ENCODE measurements at places on chromosomes 12 and 14.

GRCh38 chr12:42284876-42285275 lies 41.0 kb downstream of the ZCRB1 start:
- DNase-seq: no peak

- no peak for DNase-seq
Measured at GRCh38 chr12:59079002-59079401, 158.7 kb upstream of the LRIG3 start.

DNA sequence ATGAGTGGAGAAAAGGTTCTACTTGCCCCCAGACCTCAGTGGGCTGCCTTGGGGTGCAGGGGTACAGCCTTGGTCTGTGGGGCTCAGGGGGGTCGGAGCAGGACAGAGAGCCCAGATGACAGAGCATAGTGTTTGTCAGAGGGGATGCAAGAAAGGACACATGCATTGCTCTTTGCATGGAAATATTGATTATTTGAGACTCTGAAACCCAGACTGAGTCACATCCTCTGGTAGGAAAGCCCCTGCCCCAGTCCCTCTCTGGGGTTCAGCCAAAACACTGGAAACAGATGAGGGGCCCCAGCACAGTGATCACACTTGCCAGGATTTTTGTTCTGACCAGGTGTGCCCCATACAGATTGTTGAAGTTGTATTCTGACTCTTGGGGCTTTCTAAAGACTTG lies 1094.4 kb downstream of the BCL11B start:
- DNase-seq: no peak

GRCh38 chr14:66910311-66910840 lies 278.9 kb upstream of the GARIN2 start:
- no peak for DNase-seq

DNA sequence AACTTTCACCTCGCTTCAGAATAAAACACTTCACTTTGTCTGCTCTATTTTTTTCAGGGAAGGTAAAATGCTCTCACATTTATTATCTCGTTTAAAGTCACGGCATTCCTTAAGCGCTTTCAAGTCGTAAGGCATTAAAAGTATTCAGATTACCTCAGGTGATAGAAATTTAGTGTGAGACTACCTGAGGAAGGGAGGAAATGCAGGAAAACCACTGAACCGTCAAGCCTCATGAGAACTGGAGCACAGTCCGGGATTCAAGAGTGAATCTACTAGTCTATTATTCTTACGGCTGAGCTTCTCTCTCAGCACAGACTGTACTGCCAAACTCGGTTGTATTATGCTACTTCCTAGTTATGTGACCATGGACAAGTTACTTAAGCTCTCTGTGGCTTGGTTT lies 8.3 kb upstream of the PPFIBP1 start:
- no peak for DNase-seq

- no peak for DNase-seq
Measured at GRCh38 chr12:65565601-65566560, 258.4 kb upstream of the HMGA2 start.

DNA sequence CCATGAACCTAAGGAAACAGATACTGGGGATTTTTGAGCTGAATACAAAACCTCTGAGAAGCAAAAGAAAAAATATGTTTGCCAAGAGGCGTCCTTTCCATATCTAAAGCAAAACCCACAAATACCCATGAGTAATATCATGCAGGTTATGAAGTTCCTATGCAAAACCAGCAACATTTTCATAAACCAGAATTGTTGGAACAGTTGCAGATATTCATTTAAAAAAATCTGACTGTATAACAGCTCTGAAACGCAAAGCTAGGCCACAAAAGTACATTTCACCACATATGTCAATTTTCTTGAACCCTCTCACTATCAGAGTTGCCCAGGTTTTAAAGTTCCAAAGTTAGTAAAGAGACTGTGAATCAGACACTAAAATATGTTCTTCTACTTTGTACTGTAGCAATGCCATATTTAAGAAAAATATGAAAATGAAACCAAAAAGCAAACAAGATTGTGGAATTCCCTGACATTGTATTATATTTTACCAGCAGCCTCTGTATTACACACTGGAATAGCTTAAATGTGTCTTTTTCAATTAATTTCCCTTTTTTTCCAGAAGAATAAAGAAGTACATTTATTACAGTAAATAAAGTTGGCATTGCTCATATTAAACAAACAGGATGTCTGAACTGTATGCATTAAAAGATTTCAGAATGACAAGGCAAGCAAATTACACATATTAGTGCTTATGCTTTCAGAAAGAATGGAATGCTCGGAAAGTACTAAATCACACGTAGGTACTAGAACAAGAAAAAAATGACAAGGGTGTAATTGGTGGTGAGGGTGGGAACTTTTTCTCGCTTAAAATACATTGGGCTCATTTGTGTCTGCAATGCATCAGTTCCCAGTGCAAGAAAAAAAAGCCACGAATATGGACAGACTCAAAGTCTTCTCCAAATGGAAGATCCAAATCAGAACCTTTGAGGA lies 33.6 kb upstream of the HIF1A start:
- no peak for DNase-seq

DNA sequence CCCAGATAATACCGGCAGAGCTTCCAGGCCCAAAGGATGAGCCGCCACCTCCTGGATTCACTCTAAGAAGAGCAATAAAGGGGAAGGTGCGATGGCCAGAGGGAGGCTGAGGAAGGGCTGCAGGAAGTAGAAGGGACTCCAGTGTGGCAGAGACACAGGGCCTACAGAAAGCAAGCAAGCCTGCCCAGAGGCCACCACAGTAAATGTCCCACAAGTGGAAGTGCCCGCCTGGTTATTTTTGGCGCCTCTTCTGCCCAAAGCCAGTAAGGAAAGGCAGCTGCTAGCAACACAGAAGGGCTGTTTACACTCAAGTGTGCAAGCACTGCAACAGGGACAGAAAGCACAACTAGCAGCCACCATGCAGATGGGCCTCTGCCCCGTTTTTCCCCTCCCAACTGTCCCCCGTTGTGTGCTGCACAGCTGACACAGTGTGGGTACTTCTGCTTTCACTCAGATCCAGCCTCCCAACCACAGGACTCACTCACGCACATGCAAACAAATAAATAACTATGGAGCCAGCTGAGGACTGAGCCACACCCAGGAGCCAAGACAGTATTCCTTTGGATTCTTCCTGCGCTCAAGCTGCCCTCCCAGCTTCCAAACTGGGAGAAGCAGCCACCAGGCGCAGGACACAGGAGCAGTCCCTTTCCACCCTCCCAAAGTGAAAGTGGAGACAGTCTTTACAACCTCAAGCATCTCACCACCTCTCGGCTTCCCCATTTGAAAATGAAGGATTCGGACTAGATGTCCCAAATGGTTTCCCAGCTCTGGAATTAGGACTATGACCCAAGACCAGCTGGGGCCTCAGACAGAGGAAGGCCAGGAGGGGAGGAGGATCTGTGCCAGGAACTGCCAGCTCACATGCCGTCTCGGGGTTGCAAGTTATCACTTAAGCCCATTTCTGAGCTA lies 40.0 kb upstream of the PNMA1 start:
- DNase-seq: no peak

- DNase-seq: peak; percentile 18
Measured at GRCh38 chr14:99718031-99718810, 34.1 kb downstream of the CYP46A1 start.

DNA sequence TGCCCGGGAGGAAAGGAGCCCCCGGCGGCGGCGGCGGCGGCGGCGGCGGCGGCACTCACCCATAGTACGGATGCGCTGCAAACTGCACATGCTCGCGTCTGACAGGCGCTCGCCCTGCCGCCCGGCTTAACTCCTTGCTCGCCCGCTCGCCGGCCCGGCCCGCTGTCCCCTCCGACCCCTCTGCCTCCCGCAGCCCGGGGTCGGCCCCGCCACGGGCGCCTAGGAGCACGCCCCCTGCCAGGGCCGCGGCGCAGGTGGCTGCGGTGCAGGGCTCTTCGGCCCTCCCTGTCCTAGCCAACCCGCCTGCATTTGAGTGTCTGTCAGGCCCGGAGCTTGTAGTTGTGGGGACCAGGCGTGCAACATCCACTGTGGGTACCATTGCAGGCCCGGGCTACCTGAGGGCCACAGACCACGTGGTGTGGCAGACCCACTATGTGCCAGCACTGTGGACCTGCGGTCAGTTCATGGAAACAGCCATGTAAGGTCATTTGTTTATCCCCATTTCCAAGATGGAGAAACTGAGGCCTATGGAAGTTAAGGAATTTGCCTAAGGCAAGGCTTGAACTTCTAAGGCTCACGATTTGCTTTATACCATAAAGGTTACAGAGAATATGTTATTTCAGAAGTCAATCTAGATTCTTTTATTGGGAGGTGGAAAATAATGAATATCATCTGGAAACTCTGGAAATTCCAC lies 17.6 kb upstream of the PLEKHH1 start:
- peak; percentile 51 for DNase-seq

DNA sequence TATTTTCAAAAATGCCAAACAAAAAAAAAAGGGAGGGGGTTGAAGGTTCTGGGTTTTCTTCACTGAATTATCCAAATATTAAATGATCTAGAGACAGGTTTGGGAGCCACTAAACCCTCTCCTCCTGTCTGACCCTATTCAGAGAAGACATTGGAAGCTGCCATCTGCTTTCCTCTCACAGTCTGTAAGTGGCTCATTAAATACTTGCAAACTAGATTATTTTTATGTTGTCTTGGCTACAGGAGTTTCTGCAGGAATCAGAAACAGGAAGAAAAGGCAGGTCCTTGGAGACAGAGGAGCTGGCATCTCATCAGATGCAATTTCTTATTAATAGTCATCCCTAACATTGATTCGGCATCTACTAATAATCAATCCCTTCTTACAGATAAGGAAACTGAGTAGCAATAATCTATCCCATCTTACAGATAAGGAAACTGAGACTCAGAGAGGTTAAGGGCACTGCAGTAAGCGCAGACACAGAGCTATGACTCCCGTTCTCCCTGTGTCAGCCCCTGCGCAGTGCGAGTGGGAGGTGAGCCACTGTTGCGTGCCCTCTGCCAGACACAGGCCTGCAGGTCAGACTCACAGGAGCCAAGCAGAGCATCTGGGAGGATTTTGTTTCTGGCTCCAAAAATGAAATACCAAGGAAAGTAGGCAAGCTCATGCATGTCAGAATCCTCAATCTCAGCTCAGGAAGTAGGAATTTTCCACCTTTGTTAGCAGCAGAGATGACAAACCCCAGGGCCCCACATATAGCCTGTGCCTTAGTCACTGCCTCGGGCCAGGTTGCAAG lies 11.0 kb downstream of the BDKRB2 start:
- no peak for DNase-seq

DNA sequence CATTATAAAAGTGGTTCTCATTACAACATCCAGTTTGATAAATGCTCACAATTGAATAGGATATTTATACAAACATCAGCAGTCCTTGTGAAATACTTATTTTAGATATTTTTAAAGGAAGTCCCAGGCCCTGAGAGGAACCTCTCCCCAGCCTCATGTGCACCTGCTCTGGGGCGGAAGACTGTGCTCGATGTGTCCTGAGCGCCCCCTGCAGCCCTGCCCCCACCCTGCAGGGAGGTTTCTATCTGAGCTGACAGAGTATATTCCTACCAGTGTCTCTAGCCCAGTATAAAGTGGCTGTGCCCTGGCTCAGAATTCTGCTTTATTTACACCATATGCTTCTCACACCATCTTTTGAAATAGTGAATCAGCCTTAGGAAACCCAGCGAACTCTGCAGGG lies 1349.1 kb downstream of the TMEM121 start:
- no peak for DNase-seq

DNA sequence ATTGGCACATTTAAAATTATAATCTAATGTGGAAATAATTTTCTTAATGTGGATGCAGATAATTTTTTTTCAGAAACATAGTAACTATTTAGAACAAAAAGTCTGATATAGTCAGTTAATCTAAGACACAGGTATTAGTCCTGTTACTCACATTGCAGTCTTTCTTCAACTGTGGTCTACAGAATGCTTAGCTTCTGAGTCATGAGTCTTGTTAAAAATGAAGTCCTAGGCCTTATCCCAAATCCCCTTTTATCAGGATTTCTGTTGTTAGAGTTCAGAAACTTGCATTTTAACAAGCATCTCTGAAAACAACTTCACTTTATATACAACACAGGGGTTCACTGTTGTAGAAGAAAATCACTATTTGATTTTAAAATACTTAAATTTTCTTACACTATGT lies 112.2 kb downstream of the SLC16A7 start:
- no peak for DNase-seq

DNA sequence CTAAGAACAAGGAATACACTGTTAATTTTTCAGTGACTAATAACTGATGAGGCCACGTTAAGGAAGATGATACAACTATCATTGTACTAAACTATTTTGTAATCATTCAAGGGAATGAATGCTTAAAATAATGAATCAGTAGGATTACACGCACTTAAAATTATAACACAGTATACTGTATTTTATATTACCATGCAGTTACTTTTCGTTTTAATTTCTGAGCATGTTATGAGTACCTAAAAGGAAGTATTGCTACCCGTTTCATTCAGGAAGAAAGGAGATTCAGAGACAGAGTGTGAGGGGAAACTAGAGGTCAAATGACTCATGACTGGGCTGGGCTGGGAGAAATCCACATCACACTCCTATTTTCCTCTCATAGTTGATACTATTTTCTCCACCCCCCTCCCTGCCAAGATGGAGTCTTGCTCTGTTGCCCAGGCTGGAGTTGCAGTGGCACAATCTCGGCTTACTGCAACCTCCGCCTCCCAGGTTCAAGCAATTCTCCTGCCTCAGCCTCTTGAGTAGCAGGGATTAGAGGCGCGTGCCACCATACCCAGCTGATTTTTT lies 202.0 kb downstream of the PPM1H start:
- DNase-seq: no peak

- no peak for DNase-seq
Measured at GRCh38 chr12:1069846-1070245, 78.8 kb downstream of the ERC1 start.

DNA sequence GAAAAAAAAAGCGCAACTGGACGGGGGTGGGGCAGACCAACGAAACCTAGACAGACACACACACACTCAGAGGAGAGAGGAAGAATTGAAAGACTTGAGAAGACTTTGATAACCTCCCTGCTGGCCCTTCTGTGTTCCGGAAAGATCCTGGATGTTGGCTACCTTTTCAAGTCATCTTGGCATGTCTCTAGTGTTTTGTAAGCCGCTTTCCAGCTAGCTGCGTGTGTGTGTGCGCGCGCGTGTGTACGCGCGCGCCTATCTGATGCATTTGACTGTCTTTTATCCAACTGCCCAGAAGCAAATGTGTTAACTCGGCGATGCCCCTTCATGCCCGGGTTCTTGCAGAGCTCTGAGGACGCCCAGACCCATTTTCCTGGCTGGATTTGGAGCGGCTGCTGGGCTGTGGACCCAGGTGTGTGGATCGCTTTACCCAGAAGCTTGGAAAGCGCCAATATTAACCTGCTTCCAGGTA lies 664 bp downstream of the LRFN5 start:
- no peak for DNase-seq

DNA sequence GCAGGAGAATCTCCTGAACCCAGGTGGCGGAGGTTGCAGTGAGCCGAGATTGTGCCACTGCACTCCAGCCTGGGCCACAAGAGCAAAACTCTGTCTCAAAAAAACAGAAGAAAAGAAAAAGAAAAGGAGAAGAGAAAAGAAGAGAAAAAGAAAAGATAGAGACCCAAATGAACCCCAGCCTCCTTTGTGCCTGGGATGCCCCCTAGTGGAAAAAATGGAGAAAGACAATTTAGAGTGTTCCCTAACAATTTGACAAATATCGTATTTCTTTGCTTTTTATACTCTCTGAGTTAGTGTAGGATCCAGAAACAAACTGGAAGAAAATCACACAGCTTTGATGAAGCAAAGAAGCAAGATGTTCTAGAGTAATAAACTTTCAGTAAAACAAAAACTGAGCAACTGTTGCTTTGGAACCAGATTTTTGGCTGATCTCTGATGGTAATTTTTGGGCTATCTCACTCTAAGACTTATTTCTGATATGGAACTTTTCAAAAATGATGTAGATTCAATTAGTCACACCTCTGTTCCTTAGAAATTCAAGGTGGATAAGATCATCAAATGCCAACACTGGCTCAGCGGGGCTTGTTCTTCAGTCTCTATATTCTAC lies 18.6 kb upstream of the PRKAB1 start:
- no peak for DNase-seq
